ENCODE measurements at places on chromosomes 4 and X.

GRCh38 chr4:119132306-119132705 lies 3.3 kb upstream of the MYOZ2 start:
- no peak for DNase-seq

DNA sequence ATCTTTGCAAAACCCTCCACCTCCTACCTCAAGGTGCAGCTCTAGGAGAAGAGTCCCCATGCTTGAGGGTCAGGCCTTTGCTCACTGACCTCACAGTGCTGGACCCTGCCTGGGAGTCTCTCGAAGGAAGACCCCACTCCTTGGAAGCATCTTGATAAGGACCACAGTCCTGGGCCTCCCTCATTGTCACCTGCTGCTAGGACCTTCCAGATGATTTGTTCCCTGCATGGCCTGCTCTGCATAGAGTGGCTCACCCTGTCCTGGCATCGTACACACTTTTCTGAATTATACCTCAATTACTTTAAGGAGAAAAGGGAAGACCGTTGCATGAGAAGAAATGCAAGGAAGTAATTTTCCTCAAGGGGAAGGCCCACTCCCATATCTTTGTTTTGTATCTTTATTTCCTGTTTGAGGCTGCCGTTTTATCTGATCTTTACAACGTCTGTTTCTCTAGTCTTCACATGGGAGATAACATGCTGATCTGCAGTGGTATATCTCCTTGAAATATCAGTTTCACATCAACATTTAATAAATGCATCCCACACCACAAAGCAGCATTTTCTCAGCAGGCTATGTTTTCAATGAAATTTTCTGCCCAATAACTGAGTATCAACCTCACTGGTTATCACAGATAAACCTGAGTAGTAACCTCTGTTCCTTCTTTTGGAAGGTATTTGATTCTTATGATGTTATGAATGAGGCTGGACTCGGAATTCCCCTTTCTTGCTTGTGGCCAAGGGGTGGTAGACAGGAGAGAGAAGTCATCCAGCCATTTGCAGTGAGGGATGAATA lies 15.0 kb upstream of the AKAP17A start:
- DNase-seq = no peak

DNA sequence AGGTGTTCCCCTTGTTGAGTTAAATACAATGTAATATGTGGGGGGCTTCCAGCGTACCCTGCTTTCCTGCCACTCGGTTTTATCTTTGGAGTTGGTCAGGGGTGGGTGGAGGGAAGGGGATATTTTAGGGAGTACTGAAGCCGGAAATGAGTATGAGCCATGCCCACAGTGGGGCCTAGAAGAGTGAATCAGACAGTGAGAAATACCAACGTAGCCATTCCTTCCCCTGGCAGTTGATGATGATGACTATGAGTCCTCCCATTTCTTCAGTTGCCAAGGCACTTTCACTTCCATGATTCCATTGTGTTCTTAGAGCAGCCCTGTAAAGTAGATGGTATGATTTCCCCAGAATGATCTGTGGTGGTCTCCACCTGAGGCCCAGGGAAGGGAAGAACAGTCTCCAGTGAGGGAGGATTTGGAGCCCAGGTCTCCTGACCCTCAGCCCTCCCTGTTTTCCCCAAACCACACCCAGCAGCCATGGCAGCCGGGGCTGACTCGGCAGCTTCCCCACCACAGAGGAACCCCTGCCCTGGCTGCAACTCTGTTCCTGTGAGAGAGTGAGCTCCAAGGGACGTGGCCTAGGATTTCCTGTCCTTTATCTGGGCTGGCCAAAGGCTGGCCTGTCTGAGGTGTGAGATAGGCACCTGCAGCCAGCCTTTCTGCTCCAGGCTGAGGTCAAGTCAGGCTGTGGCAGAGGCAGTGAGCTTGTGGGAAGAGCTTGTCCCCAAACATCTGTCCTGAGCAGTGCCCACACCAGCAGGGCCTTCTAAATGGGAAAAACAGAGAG lies 52.7 kb downstream of the STARD8 start:
- no peak for DNase-seq

- DNase-seq = no peak
Observed at GRCh38 chr4:176302283-176303275, 17.2 kb upstream of the SPCS3 start.

DNA sequence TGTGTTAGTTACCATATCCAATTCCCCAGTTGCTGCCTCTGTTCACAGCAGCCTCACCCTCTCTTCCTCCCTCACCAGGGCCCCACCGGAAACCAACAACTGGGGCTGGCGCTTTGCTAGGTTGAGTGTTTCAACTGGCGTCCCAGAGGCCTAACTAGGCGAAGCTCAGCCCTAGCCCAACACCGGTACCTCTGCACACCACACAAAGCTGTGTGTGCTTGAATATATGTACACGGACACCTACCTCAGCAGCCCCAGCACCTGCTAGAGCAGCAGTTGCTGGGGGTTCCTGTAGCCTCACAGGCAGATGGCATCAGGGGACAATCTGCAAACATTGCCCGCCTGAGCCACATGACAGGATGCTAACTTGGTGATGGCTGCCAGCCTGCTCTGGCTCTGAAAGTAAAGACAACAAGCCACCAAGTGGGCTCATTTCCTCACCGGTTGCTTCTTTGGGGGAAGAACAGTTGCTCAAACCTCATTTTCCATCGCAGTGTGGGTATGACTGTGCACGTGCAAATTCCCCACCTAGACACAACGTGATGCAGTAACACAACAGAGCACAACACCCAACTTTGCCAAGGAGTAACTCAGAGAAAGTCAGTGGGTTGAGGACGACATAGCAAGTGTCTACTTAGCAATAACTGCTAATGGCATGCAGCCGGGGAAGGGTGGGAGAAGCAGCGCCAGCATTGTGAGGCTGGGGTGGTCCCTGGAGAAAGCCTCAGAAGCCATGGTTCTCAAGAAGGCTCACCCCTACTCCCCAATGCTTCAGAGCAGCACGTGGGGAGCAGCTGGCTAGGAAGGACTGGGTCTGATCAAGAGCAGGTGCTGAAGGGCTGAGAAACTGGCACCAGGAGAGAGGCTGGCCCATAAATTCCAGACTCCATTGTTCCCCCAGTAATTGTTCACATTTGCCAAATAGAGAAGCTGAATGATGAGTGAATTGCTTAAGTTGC lies 139.5 kb downstream of the SH3KBP1 start:
- DNase-seq = peak; percentile 41

- DNase-seq = no peak
Observed at GRCh38 chrX:103407776-103408175, 31.4 kb downstream of the BEX3 start.

GRCh38 chrX:123450222-123450621 lies 266.1 kb downstream of the GRIA3 start:
- DNase-seq = no peak

GRCh38 chr4:152998861-152999260 lies 62.7 kb downstream of the FHDC1 start:
- no peak for DNase-seq

DNA sequence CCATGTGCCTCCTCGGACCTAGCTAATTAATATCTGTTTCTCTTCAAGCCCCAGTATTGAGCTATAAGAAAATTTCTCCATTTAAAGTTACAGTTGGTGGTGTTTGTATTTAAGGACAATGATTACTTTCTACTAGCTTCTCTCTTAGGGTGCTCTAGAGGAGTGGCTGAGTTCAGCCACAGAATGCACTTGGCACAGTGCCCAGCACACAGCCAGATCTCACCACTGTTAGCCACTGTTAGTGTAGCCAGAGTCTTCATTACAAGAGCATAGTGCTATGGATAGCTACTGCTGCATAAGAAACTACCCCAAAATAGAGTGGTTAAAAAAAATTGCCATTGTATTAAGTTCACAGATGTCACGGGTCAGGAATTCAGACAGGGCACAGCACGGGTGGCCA lies 421.3 kb downstream of the BCOR start:
- no peak for DNase-seq

DNA sequence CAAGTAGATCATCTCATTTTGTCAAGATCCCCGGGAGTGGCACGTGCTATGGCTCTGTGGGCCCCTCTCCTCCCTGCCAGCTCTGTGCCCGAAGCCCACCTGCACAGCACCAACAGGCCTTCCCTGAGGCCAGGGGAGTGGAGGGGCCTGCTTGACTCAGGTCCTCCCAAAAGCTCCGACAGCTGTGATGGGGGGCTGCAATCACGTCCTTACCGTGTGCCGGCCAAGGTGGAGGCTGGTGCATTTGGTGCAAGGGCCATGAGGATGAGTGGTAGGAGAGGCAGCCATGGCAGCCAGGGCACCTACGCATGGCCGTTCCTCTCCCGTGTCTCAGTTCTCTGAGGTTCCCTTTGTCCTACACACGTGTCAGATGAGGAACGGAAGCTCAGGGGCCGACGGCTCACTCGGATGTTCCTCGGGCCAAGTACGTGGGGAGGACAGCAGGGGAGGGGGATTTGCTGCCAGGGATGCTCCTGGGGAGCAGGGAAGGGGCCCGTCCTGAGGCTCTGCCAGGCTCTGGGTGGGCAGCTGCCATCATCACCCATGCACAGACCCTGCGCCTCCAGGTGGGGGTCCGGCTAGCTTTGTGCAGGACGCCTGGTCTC lies 95.8 kb downstream of the HMX1 start:
- DNase-seq = no peak

DNA sequence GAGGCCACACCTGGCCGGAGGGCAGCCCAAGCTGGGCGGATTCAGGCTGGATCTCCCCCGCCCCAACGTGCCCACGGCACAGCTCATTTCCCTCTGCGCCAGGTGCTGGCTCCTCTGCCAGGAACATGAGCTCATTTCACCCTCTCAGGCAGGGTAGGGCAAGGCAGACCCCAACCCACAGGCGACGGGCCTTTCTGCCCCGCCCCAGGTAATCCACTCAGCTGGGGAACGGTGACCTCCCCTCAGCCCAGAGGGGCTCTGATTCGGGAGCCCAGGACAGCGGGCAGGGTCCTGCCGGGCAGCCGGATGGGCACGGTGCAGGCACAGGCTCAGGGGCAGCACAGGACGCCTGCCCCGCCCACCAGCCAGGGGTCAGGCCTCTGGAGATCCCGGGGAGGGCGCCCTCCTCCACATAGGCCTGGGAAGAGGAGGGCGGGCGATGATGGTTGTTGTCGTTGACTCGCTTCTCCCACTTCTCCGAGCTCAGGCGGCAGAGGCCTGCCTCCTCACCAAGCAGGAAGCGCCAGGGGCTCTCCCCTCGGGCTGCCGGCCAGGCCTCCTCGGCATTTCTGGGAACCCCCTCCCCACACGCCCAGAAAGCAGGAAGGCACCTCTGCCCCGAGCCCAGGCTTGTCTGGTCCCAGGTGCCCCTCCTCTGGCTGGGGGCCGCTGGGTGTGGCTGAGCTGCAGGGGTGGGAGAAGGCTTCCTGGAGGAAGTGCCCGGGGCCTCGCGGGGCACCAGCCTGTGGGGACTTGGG lies 31.1 kb downstream of the TACC3 start:
- DNase-seq = no peak

- DNase-seq = no peak
Observed at GRCh38 chr4:171583790-171584189, 229.4 kb upstream of the GALNTL6 start.

DNA sequence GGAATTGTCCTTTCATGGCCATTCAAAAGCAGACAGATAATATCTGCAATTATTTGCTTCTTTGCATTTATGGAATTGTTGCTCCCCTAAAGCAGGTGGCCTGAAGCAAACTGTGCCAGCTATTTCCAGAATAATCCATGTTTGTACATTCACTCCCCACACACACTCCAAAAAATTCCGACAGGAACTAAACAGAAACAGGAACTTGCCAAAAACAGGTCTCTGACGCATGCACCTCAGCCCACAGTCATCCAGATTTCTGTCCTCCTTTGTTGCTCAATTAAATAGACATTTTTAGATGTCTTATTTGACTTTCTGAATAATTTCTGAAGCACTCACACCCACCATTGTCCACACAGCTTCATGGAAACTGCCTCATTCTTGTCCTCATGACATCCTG lies 71.5 kb upstream of the EDNRA start:
- no peak for DNase-seq

DNA sequence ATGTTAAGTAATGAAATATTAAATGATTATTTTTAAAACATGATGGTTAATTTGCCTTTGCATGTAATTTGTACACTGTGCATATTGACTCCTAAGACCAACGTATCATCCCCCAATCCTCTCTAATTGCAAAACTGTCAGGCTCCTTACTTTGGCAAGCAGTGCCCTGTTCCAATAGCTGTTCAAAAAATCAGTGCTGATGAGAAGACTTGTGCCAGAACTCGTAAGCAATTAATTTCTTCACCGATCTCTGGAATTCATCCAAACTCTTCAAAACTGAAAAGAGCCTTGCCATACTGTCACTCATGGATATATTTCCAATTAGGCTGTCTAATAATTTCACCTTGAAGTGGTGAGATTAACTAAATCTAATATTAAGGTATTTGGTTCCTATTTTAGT lies 493.9 kb upstream of the NDST4 start:
- DNase-seq = no peak

GRCh38 chr4:188146618-188147017 lies 7.4 kb downstream of the TRIML1 start:
- no peak for DNase-seq

DNA sequence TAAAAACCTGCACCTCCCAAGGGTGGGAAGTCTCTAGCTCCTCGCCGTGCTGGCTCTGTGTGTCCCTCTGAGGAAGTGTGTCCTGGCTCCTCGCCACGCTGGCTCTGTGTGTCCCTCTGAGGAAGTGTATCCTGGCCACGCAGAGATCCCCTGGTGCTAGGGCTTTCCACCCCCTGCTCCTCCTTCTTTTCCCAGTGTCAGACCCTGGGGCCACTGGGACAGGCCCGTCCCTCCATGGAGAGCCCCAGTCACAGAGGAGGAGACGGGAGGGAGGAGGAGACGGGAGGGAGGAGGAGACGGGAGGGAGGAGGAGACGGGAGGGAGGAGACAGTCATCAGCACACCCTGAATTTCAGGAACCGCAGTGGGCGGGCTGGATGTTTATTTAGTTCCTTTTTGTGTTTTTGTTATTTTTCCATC lies 53.8 kb upstream of the HGFAC start:
- no peak for DNase-seq

- no peak for DNase-seq
Observed at GRCh38 chrX:136999024-136999423, 34.8 kb downstream of the GPR101 start.

GRCh38 chrX:132568291-132568690 lies 79.5 kb upstream of the MBNL3 start:
- DNase-seq = no peak

DNA sequence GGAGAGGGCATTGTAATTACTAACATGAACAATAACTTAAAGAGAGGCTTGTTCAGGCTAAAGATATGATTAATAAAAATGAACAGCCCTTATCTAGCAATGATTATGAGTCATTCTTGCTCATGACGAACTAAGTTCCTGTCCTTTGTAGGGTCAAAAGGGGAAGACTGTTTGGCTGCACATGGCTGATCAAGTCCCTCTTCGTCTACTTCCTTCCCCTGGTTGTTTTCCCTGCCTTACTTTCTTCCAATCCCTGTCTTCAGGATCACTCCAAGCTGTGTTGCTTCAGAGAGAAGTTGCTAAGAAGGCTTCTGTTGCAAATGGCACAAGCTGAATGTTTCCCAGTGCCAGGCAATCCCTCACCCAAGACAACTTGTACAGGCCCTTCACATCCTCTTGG lies 115.0 kb upstream of the HS3ST1 start:
- no peak for DNase-seq

DNA sequence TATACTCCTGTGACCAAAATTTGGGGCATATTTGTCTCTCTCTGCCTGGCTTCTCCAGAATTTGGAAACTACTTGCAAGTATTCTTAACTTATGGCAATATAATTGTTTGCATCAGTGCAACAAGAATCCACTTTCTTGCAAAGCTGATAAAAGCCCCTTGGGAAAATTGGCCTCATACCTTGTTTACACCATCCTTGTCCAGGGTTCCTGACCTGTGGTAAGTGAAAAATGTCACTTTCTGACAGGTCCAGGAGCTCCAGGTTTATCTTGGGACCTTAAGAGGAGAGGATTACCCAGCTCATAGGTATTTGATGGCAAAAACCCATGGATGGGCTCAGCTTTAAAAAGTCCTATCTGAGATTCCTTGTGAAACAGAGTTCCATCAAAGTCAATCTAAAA lies 29.3 kb upstream of the CXCL13 start:
- DNase-seq = no peak
